AG09319 (cell line): ENCODE measurements at places on chromosomes 7 and 10.

DNA sequence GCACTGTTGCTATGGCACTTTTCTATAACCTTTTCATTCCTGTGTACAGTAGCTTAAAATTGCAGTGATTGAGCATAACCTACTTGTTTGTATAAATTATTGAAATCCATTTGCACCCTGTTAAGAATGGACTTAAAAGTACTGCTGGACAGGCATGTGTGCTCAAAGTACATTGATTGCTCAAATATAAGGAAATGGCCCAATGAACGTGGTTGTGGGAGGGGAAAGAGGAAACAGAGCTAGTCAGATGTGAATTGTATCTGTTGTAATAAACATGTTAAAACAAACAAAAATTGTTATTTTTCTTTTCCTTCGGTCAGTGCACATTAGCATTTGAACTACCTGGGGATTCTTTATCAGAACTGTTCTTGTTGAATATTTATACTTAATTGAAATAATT is 57.1 kb upstream of the BAMBI start:
- no peak for DNase-seq

GRCh38 chr7:55108818-55109217 is 90.0 kb downstream of the EGFR start:
- DNase-seq: no peak

DNA sequence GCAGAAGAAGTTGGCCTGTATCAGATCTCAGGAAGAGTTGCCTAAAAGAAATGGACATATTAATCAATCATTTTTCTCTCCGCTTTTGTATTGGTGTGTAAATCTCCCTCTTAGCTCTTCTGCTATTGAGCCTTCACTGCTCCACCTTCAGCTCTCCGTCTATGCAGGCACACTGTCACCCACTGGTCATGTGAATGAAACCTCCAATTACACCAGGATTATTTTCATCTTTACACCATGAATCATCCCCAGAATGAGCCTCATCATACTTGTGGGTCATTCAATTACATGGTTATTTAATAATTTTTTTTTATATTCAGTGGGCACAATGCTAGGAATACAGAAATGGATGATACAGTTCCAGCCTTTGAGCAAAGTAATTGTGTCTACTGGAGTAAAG is 92.6 kb downstream of the LRRC4 start:
- peak; percentile 32 for DNase-seq

DNA sequence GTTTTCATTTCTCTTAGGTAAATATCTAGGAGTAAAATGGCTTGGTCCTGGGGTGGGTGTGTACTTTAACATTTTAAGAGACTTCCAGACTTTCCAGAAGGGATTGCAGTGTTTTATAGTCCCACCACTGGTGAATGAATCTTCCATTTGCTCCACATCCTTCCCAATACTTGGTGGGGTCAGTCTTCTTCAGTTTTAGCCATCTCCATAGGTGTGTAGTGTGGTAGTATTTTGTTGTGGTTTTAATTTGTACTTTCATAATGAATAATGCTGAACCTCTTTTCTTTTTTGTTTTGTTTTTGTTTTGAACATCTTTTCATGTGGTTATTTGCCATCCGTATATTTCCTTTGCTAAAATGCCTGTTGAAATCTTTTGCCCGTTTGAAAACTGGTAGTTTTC is 86.4 kb downstream of the ANKRD61 start:
- DNase-seq: no peak

GRCh38 chr10:96548589-96548988 is 34.9 kb upstream of the TLL2 start:
- no peak for DNase-seq

- no peak for DNase-seq
Observed at GRCh38 chr10:54133203-54133602, 667.8 kb downstream of the PCDH15 start.

DNA sequence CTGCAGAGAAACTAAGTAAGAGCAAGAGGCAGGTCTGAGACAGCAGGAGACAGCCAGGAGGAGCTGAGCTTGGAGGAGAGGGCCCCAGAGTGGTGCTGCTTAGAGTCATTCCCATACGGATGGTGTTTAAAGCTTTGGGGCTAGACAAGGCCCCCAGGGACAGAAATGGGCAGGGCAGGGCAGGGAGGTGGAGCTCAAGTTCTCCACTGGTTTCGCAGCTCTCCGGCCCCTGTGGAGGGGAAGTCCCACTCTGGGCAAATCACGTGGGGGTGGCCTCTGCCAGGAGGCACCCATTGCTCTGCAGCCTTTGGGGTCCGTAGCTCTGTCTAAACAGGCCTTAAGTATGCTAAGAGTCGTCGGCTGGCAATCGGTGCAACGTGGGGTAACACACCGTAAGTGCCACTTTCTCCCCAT is 1.0 kb upstream of the PTPRE start:
- DNase-seq: no peak
